ENCODE measurements at places on chromosomes 2 and 18. TPM values are rescaled to one million over a fixed set of nuclear protein-coding genes. Genes with fewer than 3 reads are reported as not detected.

The SOCS6 gene
- total RNA-seq: 5.4 TPM

The FBLN7 gene
- total RNA-seq: 0.38 TPM

The SERPINB10 gene
- 5.1 TPM for total RNA-seq

The PROC gene
- total RNA-seq: not detected

The GLI2 gene
- total RNA-seq: not detected

The HJURP gene
- 35.6 TPM for total RNA-seq

The FMNL2 gene
- total RNA-seq: 0.48 TPM

The GYPC gene
- total RNA-seq: 56.9 TPM

The KIF3C gene
- total RNA-seq: 0.93 TPM

The ELOA2 gene
- total RNA-seq: not detected

The LYPD6 gene
- total RNA-seq: not detected

The ALS2 gene
- total RNA-seq: 20.0 TPM

The MAP3K19 gene
- not detected for total RNA-seq

The PSMA8 gene
- 1.3 TPM for total RNA-seq

The ST3GAL5 gene
- 31.8 TPM for total RNA-seq

The LIPG gene
- total RNA-seq: 0.19 TPM

The DSG1 gene
- total RNA-seq: not detected

The GPR155 gene
- 3.6 TPM for total RNA-seq

The SGPP2 gene
- total RNA-seq: 0.12 TPM

The DSC3 gene
- not detected for total RNA-seq

The NPHP1 gene
- 0.28 TPM for total RNA-seq

The EVX2 gene
- not detected for total RNA-seq

The FN1 gene
- total RNA-seq: 8.7 TPM

The NAT8 gene
- not detected for total RNA-seq

The ATP6V1B1 gene
- total RNA-seq: 7.2 TPM

The SPC25 gene
- 30.3 TPM for total RNA-seq

The RAB17 gene
- not detected for total RNA-seq

The FAM117B gene
- 3.0 TPM for total RNA-seq

The AAK1 gene
- total RNA-seq: 114 TPM

The UGT1A3 gene
- total RNA-seq: not detected

The ALKAL2 gene
- 1.4 TPM for total RNA-seq

The ARHGEF4 gene
- total RNA-seq: not detected

The NEMP2 gene
- total RNA-seq: 8.3 TPM
